ENCODE measurements at places on chromosomes 6 and 20.
A peak's percentile ranks its signal among the peaks of the same experiment; 100 is the strongest.

- no peak for DNase-seq
Measured at GRCh38 chr6:100627911-100628758, 163.4 kb upstream of the SIM1 start.

DNA sequence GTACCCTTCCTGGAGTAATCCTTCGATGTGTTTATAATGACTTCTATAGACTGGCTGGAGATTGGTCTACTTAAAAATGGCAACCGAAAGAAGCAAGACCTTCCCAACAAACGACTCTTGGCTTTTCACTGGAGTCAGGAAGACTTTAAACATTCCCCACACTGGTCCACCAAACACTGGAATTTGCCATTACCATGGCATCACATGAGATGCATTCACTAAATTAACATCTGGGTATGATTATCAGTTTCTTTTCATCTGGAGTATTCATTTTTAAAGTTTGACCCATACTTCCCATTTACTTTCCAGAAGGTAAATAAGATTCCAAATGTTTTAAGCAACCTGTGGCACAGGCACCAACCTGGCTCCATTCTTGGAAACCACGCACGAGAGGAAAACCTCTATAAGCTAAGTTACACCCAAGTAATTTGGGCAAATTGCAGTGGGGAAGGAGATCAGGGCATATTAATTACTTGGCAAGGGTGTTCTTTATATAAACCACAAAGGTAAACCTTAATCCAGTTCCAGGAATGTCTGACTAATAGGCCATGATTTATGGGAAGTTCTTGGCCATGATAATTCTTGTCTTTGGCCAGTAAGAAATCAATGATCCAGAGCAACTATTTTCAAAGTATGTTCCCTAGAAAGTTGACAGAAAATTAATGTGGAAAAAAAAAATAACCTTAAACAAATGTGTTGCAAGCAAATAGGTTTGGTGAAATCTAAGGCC is 190.0 kb upstream of the COL21A1 start:
- DNase-seq: no peak

DNA sequence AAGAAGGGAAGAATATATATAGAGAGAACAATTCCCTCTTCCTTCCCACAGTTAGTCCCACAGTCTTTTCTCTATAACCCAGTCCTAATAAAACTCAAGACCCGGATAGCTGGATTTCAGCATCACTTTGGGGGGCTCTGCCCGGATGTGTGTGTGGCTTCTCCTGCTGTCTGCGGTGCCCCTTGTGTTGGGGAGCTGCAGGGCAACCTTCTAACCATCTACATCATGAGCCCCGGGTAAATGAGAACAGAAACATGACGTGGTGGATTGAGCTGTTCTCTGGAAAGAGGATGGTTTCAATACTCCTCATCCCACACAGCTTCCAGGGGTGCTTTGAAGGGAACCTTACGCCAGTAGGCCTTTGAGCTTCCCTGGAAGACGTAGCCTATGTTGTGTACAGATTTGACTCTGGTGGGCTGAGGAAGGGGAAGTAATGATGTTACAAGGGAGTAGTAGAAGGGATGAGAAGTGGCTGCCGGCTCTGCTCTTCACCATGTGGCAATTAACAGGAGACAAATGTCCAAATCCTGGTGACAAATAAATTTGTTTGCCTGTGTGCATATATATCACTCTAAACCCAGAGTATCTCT is 13.5 kb upstream of the PRDM1 start:
- DNase-seq: no peak

DNA sequence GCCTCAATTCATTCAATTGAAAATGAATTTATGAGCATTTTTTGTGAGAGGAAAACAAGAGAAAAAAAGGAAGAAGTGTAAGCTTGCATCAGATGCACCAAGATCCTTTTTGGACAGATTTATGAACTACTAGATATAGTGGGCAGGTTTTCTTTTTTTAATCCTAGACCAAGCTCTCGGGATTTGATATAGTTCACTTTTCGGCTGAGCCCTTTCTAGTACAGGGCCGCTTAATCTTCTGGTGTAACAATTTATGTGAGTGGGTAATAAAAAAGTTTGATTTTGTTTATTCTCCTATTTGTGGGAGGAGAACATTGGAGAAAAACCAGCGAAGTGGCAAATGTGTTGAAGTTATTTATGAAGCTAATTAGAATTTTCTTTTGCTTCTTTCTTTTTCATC is 538.0 kb downstream of the UTRN start:
- DNase-seq: no peak

- no peak for DNase-seq
Measured at GRCh38 chr20:14691994-14692393, 354.6 kb upstream of the FLRT3 start.

GRCh38 chr6:61809004-61809595 is 476.9 kb downstream of the KHDRBS2 start:
- peak; percentile 18 for DNase-seq

DNA sequence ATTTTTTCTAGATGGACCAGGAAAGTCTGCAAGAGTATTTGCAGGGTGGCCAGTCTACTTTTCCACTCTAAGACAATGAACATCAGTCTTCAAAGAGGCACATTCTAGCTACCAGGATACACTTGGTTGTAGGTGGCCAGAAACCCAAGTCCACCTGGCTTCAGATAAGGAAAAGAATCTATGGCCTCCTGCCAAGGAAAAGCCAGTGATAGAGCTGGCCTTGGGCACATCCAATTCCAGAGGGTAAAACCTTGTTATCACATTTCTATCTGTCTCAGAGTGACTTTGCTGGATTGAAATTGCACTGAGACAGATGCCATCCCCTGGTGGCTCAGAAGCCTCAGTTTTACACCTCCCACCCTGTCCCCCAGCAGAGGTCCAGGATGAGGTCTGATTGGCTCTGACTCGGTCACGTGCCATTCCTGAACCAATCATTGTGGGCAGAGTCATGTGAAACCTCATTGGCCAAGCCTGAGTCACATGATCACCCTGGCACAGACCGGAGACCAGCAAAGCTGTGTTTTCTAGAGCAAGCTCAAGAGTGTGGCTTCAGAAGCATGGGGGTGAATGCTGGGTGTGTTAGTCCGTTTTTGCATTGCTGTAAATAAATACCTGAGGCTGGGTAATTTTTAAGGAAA is 497.4 kb upstream of the SULF2 start:
- no peak for DNase-seq

DNA sequence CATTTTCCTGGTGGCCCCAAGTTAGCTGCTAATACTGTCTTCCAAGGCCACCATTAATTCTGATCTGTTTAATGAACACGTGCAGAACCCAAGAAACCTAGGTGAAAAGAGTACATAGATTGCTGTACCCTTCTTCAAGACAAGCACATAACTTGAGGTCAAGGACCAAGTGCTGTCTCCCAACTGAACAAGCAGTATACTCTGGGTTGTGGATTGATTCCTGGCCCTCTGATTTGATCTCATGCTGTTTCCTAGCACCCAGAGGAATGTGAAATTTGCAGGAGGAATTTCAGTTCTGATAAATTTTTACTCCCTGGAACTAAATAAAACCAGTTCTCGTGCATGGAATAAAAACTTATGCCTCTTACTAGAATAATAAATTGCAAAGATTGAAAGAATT is 75.6 kb downstream of the MTFR2 start:
- DNase-seq: no peak

- DNase-seq: no peak
Measured at GRCh38 chr6:155586090-155586489, 130.5 kb upstream of the NOX3 start.

DNA sequence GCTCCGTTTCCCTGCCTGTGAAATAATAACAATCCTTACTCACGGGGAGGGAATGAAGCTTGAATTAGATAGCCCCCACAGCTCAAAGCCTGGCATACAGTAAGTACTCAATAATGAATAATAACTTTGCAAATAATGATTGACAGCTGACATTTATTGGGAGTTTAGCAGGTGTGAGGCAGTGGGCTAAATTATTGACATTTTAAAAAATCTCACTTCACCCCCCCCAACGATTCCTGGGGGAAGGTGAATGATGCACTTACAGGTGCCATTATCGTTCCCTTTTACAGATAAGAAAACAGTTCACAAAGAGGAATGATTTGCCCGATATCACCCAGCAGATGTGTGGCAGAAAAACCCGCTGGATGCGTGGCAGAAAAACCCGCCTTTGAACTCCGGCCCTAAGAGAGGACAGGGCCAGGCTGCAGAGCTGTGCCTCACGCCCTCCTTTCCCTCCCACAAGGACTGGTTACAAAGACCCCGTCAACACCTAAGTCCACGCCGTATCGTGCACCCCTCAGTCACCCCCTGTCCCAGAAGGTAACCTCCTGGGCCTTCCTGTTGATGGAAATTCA is 114.2 kb upstream of the PTPN1 start:
- DNase-seq: no peak

GRCh38 chr20:19320005-19320404 is 107.6 kb downstream of the SLC24A3 start:
- DNase-seq: no peak

DNA sequence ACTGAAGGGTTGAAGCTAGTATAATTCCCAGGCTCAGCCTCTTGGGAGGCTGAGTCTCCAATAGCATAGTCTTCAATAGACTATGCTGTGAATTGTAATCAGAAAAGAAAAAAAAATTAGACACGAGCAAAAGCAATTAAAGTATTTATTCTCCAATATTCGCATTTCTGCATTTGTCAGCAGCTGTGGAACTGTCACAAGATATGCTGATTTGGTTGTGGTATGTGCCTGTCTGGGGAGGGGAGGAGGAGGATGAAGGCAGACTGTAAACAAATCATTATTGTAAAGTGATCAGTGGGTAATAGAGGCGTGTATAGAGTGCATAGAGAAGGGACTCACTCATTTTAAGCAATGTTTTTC is 10.1 kb upstream of the BICRAL start:
- no peak for DNase-seq

- DNase-seq: no peak
Measured at GRCh38 chr20:62321521-62321948, 18.7 kb downstream of the ADRM1 start.

DNA sequence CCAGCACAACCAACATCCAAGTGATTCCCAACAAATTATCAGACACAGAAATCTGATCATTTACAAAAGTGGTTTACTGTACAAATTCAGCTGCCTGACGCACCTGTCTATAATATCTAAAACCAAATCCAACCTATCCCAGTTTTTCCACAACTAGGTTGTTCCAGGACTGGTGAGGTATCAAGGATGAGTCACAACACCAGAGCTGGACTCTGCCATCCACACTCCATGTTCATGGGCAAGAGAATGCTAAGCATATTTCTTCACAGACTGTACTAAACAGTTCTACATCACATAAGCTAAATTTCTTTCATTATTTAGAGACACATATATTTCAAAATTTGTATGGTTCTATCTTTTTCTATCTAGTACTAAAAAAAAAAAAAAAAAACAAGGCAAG is 141.6 kb downstream of the BTBD9 start:
- no peak for DNase-seq

DNA sequence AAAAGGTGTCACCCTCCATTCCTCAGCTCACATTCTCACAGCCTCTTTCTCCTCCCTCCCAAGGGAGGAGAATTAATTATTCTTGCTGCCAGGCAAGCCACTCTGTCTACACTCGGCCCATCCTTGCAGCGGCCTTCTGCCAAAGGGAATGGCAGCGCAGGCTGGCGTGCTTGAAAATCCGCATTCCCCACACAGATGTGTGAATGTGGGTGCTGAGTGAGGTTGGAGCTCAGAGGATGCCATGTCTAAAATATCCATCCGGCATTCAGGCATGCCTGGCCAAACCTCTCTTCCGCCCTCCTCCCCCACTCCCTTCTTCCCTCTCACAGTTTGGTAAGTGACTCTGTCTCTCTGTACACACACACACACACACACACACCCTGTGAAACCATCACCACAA is 27.7 kb downstream of the PNPLA1 start:
- no peak for DNase-seq

DNA sequence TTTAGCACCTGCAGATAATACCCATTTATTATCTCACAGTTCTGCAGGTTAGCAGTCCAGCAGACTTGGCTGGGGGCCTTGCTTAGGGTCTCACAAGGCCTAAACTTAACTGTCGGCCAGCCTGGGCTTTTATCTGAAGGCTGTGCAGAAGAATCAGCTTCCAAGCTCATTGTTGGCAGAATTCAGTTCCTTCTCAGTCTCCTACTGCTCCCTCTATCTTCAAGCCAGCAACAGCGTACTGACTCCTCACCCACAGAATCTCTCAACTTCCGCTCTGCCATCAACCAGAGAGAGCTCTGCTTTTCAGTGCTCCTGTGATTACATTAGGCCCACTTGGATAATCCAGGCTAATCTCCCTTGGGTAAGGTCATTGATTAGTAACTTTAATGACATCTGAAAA is 30.2 kb upstream of the NHSL1 start:
- DNase-seq: no peak

DNA sequence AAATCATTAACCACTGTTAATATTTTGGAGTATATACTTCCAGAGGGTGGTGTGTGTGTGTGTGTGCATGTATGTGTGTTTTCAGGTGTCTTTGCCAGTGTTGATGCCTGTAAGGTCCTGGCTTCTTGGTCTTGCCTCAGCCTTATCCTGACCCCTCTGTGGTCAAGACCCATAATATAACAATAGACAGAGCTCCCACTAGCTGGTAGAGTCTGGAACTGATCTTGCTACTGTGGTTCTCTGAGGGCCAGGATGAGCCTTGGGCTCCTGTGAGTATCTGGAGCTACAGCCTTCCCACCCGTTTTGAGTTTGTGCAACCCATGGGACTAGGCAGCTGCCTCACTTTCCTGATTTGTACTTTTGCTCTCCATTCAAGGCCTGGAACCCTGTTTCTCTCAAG is 191.0 kb downstream of the IBTK start:
- DNase-seq: no peak

- no peak for DNase-seq
Measured at GRCh38 chr20:63128367-63128766, 87.6 kb downstream of the YTHDF1 start.

DNA sequence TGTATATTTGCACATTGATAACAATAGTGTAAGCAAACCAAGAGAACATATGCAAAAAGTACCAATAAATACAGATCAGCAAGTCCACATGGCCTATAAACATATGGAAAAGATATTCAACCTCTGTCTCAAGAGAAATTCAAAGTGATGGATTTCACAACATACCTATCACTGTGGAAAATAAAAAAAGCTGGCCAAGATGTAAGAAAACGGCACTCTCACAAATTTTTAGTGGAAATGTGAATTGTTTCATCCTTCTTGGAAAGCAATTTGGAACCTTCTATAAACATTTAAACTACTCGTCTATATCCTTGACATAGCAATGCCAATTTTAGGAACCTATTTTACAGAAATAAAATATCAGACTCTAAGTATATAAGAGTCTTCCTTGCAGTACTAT is 559.8 kb downstream of the QKI start:
- no peak for DNase-seq

DNA sequence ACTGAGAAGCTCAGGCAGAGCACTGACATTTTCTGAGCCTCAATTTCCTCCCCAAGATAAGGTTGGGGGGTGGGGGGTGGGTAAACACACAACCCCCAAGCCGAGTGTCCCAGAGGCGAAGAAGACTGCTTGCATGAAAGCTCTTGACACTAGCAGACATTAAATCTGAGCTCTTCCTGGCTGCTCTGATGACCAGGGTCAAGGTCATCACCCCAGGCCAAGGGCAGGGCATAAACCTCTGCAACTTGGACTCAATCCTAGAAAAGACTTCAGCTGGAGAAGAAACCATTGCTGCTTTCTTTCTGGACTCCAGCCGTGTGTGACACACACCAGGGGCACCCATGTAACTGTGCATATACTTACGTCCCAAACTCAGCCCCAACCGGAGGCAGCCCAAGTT is 109.0 kb downstream of the BANF2 start:
- DNase-seq: no peak
